GM23338 (cell line): ENCODE measurements at places on chromosomes 2 and 18. TPM values are rescaled to one million over a fixed set of nuclear protein-coding genes. Genes with fewer than 3 reads are reported as not detected.

Gene IL1B
- total RNA-seq: not detected in 2 replicates

Gene AMER3
- total RNA-seq: 0.49 and 0.62 TPM in 2 replicates

Gene CXCR1
- total RNA-seq: not detected in 2 replicates

GRCh38 chr2:44843086-44843485 lies 98.4 kb upstream of the SIX3 start:
- DNase-seq: no peak

- DNase-seq: no peak
These were observed 276.5 kb downstream of the LRRTM1 start for GRCh38 chr2:80028051-80028450.

- DNase-seq: no peak
These were observed 18.0 kb downstream of the TGOLN2 start for GRCh38 chr2:85309699-85310321.

- no peak for DNase-seq
These were observed 158.5 kb upstream of the TPO start for GRCh38 chr2:1254662-1255343.

DNA sequence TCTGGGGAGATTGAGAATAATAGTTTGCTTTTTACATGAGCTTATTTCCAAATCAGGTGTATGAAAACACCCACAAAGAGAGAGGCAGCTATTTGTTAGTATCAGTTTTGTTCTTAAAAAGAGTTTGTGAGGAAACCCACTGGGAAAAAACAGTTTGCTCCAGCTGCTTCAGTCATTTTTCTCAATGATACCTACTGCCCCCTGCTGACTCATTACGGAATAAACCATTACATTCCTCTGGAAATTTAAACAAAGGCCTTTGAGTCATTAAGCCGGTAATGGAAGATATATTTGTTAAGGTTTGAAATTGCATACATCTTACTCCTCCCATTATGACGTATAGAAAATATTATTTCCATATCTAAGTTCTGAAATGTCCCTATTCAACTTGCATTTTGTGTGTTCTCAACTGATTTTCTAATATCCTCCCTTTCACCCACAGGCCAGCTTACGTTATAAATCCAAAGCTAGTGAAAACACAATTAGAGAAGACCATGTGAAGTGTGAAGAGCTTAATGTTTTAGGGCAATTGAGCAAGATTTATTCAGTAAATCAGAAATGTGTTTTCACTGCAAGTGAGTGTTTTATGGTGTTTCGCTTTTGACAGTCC lies 761.6 kb downstream of the DSC3 start:
- peak; percentile 84 for DNase-seq

DNA sequence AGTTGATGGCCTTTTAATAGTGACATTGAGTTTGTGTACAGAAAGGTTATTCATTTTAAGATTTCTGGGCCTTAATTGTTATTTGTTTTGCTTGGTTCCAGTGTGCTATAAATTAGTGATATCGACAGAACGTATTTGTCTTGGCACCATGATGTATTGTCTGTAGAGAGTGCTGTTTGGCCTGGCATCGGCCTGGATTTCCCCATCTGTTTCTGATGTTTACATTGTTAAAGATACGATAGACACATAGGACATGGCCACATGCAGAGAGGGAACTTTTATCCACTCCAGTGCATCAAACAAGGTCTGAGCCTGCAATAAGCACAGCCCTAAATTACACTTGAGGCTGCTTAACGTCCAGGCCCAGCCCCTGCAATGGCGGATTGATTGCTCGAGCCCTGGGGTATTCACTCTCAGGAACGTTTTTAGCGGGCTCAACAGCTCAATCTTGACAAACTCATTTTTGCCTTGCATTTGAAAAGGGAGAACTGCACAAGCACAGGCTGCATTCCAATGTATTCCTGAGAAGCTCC lies 144.7 kb downstream of the SLC4A3 start:
- no peak for DNase-seq
